ENCODE measurements at places on chromosomes 2 and 18.

- DNase-seq, result no peak
Measured at GRCh38 chr2:229314117-229314516, 43.0 kb upstream of the PID1 start.

DNA sequence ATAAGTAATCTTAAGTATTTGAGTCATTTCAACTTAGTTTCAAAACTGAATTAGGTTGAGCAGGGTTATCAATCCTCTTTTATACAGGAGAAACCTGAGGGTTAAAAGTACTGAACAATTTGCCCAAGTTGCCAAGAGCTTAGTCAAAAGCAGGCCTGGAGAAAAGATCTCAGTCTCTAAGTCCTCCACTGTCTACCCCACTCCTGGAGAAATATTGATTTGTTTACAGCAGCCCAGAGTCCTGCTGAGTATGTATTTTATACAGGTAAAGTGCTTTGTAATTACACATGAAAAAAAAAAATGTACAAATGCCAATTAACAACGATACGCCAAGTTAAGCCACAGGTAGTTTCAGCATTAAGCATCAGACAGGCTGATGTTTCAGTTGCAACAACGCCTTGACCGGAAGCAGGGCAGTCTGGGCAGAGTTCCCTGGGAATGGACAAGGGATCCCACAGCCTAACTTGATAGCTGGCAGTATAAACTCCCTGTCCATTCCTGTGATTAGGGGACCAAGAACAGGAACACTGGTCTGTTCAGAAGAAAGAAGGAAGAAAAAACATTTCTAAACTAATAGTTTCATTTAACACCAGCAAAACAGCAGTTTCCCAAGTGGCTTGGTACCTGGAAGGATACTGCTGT, 132.9 kb downstream of the MYO5B start:
- no peak for DNase-seq

DNA sequence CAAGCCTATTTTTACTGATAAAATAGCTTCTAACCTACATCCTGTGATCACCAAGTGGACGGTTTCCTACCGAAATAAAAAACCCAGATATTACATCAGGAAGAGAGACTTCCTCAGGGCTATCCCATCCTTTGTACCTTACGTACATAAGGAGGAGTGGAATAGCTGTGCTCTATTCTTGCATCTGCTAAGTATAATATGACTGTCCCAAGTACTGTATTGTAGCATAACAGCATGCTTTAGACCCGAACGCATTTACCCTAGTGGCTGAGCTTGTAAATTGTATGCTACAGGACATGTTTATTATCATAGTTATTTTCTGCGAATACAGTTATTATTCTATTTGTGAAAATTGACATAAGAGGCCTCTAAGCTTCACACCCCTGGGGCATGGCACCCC, 302.4 kb downstream of the CLIP4 start:
- no peak for DNase-seq

- no peak for DNase-seq
Measured at GRCh38 chr2:214130114-214130513, 280.7 kb upstream of the VWC2L start.

DNA sequence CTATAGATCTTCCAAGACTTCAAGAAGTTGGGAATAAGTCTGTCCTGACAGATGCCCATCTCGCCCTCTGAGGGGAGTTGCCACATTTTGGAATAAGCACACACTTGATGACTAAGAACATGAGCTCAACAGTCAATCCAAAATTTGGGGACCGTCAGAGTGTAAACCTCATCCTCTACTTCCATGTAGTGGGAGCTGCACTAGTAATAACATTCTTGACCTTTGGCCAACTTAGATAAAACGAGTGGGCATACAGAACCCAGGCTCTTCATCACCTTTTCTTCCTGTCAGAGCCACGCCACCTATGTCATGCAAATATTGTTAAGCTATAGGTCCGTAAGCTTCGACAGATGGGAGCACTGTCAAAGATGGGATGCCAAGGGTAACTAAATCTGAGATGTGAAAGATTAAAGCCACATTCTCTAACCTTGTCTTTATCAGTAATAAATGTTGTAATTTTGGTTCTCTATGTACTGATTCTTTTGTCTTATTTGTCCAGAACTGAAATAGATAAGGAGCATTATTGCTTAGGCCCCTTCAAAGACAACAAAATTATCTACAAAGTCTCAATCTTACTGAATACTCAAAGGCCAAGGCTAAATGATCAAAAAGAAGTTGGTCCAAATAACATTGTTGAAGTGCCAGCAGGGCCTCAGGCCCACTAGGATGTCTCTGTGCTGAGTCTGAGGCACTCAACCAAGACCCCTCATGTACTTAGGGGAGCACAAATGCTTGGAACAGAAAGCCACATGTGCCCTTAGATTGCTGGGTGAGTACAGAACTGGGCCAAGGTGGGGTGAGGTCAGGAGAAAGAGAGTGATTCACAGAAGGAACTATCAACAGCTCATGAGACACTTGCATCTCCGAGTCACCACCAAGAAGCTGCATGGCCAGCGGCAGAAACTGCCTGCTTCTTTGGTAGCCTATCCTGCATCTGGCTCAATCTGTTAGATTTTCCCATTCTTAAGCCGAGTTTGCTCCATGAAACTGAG, 15.0 kb downstream of the CDH2 start:
- DNase-seq, result no peak

DNA sequence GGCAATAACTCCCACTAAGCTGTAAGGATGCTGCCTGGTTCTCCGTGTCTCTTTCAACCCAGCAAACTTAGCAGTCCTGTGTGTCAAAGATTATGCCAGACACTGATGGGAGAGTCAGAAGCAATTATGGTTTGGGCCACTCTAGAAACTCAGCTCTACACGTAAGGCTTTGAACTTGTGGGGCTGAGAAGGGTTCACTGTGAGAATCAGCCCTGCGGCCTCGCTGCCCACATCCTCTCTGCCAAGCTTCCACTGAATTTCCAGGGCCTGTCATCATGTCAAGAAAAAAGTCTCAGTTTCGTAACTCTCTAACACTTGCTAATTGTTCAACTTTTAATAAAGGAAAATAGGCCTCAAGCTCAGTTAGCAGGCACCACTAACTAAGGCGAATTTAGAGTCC, 308.8 kb upstream of the LYPD1 start:
- DNase-seq, result no peak

- DNase-seq, result no peak
Measured at GRCh38 chr2:224393157-224393872, 8.6 kb downstream of the FAM124B start.

GRCh38 chr2:595831-596592, 81.2 kb downstream of the TMEM18 start:
- DNase-seq, result no peak

DNA sequence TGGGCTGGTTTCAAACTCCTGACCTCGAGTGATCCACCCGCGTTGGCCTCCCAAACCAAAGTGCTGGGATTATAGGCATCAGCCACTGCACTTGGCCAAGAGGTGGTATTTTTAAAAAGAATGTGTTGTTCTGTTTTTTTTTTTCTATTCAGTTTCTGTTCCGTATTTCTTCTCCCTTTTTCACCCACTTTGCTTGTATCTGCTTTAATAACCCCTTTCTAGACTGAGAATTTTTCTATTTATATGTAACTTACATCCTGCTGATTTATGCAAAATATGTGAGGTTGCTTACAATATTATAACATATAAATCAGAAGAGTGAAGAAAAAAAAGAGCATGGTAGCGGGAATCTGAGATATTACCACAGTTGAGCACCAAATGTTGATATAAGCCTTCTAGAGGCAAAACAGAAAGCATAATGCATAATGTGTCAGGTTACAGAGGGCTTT, 17.2 kb upstream of the LYPD6B start:
- DNase-seq, result no peak

- DNase-seq, result no peak
Measured at GRCh38 chr2:148613231-148614013, 31.1 kb upstream of the EPC2 start.

- no peak for DNase-seq
Measured at GRCh38 chr2:21406911-21407310, 283.1 kb downstream of the TDRD15 start.

DNA sequence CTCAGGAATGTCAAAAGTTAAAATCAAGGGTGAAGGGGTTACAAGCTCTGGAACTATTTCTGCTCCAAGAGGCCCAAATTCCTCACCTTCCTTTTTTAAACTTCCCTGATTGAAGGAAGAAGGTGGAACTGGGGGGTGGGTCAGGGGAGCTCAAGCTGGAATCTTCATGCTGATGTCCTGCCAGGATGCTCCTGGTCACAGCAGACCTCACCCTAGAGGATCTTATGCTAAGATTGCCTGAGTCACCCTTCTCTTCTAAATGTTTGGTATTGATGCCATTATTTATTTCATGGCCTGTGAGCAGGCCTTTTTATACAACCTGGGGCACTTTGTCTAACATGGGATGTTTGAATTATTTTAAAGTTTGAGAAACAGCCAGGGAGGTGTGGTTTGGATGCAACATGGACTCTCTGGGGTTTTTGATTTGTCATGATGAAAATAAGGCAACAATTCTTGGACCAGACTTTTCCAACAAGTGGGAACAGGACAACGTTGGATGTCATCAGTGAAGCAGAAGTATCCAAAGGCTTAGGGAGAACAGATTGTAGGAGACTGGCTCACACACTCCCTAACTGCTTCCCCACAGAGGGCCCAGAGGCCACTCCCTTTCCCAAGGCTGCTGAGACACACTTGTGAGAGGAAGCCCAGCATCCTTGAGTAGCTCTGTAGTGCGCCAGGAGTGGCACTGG, 420.2 kb upstream of the MEX3C start:
- no peak for DNase-seq

DNA sequence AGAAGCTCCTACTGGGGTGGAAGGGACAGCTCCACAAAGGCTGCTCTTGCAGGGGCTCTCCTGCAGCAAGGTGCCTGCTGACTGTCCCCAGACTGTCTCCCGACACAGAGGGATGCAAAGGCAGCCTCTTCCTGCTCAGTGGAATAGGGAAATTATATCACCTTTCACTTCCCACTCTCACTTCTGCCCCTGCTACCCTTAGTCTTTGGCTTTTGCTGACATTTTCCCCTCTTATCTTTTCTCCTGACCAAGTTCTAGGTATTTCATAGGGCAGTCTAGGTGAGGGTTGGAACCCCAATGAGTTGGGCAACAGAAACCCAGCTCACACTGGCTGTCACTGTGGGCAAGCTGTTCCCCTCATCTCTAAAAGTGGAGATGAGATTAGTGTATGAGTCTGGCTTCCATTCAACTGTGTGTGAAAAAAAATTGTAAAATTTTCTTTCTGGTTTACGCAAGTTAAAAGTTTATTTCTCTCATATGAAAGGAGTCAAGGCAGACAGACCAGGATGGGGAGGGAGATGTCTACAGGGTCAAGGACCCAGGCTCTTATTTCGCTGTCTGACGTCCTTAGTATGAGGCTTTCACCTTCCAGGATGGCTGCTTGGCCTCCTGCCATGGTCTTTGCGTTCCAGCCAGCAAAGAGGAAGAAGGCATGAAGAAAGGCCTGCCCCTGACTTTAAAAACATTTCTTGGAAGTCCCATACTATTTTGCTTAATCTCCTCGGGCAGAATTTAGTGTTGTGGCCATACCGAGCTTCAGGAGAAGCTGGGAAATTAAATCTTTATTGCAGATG, 7.5 kb upstream of the MOCOS start:
- DNase-seq, result no peak

DNA sequence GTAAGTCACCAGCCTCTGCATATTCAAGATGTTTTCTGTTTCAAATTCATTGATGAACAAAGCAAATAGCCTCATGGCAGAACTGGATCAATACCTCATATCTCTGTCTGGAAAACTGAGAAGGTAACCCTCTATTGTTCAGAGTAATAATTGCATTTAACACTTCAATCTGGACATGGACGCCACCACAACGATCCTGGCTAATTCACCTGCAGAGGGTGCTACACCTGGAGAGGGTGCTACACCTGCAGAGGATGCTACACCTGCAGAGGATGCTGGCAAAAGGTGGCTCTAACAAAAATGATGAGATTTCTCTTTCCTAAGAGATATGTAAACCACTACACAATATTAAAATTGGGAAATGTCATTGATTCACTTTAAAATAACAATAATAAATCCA, 183.1 kb upstream of the HNRNPA3 start:
- DNase-seq, result no peak

DNA sequence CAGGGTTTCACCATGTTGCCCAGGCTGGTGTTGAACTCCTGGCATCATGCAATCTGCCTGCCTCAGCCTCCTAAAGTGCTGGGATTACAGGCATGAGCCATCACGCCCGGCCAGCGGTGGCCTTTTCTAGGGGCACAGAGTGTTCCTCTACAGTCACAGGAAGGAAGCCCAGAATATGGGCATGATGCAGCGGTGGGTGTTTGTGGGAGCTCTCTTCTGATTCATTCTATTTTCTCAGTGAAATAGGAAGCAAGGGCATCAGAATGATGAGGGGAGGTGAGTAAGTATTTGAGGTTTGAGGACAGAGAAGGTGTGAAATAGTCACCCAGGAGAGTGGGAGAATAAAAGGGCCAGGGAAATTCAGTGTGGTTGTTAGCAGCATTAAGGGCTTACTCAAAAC, 70.3 kb upstream of the PSME4 start:
- DNase-seq, result peak; percentile 13

- DNase-seq, result no peak
Measured at GRCh38 chr2:37767959-37768925, 96.8 kb upstream of the CDC42EP3 start.

DNA sequence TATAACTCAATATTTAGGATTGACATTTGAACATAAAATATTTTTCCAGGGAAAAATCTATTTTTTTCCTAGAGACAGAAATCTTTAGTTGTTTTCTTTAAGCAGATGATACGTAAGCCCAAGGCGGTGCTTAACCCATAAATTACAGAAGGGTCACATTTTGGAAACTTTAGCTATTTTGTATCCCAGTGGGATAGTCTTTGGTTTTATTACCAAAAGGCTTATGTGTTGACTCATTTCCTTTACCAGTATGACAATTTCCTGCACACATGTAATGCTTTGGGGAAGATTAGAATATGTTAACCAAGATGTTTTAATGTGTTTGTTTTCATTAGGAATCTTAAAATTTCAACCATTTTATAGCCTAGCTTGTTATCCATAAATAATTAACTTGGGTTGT, 24.8 kb downstream of the DYNC1I2 start:
- no peak for DNase-seq

DNA sequence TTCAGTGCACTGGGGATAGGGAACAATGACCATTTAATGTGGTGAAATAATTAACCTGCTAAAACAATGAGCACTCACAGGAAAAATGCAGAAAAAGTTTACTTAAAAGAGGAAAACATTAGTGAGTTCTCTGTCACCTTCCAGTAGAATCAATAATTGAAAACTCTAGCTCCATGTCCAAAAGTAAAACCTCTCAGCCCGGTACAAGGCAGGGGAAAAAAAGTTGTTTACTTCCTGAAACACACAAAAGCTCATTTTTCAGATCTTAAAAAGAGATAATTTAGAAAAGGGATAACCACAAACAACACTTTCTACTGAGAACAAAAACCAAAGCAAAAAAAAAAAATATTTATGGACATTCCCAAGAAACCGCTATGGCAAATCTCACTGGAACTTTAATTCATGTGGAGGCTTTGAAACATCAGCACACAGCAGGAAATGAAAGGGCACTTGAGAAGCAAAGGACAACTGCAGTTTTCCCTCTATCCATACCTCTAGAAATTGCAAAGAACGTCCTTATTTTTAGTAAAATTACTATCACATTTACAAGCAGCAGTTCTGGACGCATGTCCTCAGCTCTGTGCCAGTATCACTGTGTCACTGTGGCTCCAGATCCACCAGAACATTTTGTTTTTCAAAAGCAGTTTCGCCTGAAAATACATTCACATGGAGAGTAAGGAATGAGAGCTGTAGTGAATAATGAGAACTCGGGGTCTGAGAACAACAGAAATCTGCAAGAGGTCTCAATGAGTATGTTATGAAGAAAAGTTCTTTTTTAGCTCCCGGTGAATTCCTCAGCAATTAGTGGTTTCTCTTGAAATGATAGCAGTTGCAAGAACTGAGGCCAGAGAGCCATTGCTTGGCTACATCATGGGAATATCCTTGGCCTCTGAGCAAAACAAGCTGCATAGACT, 44.7 kb upstream of the DNAH7 start:
- no peak for DNase-seq

Measured in activated gamma-delta T cell (primary cell).